Erythroblast (primary cell): ENCODE measurements at places on chromosomes 2 and 18.

GRCh38 chr18:40094441-40094840 is 1860.6 kb upstream of the PIK3C3 start:
- no peak for DNase-seq

GRCh38 chr2:33241581-33241980 is 234.9 kb upstream of the RASGRP3 start:
- no peak for DNase-seq

GRCh38 chr2:10304458-10305253 is 2.0 kb downstream of the HPCAL1 start:
- DNase-seq: no peak

GRCh38 chr2:85604568-85605339 is 2.3 kb upstream of the TMEM150A start:
- no peak for DNase-seq

DNA sequence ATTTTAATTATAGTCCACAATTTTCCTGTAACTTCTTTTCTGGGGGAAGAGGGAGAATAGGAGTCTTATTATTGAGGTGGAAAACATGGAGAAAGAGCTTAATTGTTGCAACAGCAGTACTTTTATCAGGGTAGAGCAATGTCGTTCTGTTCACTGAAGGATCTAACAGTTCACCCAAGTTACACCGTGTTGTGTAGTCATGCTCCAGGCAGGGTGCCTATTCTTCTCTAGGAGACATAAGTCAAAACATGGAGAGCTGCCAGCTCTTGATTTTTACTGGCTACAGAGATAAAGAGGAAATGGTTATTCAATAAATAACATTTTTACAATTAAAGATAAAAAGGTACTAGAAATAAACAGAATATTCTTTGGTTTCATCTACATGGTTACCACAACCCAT is 594.3 kb upstream of the NETO1 start:
- no peak for DNase-seq

GRCh38 chr18:57806978-57807285 is 3.8 kb upstream of the ATP8B1 start:
- DNase-seq: no peak

DNA sequence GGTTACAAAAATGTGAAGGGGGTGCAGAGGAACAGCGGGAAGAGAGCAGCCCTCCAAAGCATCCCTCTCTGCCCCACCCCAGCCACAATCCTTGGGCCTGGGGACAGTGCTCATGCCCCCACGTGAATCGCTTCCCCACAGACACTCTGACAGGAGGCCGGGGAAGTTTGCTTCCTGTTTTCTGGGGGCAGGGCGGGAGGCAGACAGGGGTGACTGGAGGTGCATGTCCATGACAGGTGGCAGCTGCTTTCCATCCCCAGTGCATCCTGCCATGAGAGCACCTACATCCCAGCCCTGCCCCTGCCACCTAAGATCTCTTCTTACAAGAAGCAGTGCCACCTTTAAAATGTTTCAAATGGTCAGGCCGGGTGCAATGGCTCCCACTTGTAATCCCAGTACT is 47.2 kb upstream of the UBE2F start:
- no peak for DNase-seq

DNA sequence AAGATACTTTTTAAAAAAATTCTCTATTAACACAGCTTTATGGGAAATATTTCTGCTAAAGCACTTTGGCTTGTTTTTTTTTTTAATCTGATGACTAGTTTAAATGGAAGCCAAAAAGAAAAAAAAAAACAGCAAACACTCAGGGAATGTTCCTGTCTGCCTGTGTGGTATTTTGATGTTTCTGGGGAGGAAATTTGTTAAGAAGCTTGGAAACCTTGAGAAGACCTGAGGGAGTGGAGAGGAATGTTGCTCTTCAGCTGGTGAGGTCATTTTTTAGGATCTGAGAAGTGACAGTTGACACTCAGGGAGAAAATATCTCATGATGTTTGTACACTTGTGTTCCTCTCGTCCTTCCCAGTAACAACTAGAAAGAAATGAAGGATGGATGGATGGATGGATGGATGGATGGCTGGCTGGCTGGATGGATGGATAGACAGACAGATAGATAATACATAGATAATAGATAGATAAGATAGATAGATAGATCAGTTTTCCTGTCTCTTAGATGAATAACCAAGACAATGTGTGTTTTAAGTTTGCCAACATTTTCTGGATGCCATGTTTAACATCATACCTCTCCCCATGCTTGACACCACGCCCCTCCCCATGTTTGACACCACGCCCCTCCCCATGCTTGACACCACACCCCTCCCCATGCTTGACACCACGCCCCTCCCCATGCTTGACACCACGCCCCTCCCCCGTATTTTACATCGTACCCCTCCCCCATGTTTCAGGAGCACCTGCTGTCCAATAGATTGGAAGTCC is 84.8 kb downstream of the CTIF start:
- no peak for DNase-seq

- no peak for DNase-seq
Measured at GRCh38 chr2:10047616-10048500, 4.5 kb downstream of the KLF11 start.

DNA sequence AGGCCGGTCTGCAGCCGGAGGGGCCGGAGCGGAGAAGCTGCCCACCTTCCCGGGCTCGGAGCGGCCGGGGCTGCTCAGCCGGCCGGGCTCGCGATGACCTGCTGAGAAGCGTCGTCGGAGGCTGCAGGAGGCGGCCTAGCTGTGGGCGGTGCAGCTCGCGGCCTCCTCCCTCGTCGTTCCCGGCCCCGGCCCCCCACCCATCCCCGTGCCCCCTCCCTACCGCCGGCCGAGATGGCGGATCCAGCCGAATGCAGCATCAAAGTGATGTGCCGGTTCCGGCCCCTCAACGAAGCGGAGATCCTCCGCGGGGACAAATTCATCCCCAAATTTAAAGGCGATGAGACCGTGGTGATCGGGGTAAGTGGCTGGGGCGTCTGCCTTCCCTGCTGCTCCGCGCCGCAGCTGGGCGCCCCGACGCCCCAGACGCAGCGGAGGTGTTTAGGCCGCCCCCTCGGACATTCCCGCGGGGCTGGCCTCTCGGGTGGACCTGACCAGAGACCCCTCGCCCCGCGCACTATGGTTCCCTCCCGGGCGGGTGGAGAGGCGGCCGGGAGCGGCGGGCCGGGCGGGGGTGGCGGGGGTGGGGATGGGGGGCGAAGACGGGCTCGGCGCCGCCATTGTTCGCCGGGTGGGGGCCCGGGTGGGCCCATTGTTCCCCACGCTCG is 492 bp downstream of the KIF5C start:
- DNase-seq: no peak

GRCh38 chr2:67719351-67719750 is 322.2 kb downstream of the ETAA1 start:
- no peak for DNase-seq

DNA sequence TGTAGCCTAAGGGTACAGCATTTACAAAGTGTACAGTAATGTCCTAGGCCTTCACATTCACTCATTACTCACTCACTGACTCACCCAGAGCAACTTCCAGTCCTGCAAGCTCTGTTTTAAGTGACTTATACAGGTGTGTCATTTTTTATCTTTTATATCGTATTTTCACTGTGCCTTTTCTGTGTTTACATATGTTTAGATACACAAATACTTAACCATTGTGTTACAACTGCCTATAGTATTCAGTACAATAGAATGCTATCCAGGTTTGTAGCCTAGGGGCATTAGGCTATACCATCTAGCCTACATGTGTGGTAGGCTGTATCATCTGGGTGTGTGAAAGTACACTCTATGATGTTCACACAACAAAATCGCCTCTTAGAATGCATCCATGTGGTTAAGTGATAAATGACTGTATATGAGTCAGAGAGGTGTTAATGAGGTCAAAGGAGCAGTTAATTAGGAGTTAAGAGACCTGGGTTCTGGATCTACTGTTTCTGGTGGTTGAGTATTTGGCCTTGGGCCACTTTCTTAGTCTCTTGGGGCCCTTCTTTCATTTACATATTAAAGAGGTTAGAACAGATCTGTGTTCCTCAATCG is 149.1 kb downstream of the GREB1L start:
- DNase-seq: no peak

DNA sequence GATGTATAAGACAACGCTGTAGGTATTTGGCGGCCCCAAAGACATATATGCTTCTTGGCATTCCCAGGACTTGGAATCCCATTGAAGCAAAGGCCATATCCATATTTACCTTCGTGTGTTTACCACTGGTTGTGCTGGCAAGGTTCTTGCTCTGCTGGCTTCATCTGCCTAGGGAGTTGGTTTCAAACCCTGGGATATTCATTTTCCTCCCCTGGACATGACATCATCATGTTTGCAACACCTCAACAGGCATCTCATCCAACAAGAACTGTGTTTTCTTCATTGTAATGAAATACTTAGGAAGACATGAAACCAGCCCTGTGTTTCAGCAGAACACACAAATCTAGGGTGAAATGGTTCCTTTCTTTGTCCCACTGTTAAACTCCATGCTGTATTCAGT is 77.9 kb upstream of the PHLPP1 start:
- no peak for DNase-seq

- DNase-seq: no peak
Measured at GRCh38 chr2:203893401-203893800, 25.8 kb downstream of the CTLA4 start.

GRCh38 chr18:71809711-71810110 is 734.4 kb downstream of the CBLN2 start:
- no peak for DNase-seq

GRCh38 chr2:13113002-13113401 is 396.3 kb downstream of the TRIB2 start:
- DNase-seq: no peak

- DNase-seq: no peak
Measured at GRCh38 chr2:223251656-223252229, 199.8 kb downstream of the KCNE4 start.

DNA sequence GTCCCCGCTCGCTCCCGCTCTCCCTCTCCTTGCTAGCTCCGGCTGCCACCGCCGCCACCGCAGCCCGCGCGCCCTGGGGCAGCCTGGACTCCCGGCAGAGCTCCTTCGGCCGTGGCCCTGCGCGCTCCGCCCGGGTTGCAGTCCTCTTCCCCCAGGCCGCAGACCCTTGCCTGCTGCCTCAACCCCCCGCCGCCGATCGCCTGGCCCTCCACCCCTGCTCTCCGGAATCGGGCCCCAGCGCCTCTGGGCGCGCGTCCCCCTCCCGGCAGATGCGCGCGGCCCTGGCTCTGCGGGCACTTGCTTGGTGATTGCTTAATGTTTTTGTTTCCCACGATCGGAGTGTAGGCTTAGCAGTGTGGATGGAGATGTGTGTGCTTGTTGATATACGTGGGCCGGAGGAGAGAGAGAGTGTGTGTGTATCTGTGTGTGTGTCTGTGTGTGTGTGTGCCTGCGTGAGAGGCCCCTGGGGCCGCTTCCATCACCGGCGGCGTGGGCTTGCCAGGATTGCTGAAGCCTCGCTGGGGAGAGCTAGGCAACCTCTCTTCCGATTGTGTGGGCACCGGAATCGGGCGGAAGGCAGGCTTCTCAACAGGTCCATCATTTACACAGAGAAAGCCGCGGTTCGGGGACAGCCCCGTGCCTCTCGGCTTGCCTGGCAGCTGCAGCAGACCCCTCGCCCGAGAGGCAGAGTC is 877 bp downstream of the INHBB start:
- DNase-seq: no peak

- no peak for DNase-seq
Measured at GRCh38 chr2:189673661-189674373, 653 bp upstream of the ANKAR start.

- DNase-seq: no peak
Measured at GRCh38 chr18:54877076-54877475, 48.8 kb downstream of the RAB27B start.

- DNase-seq: no peak
Measured at GRCh38 chr2:172373766-172374165, 53.6 kb upstream of the ITGA6 start.
